AG04449 (cell line): ENCODE measurements at places on chromosomes 16 and 17.

- no peak for DNase-seq
Observed at GRCh38 chr17:58756246-58757161, 850 bp downstream of the PPM1E start.

- DNase-seq: no peak
Observed at GRCh38 chr17:50557630-50558029, 2.9 kb upstream of the CACNA1G start.

DNA sequence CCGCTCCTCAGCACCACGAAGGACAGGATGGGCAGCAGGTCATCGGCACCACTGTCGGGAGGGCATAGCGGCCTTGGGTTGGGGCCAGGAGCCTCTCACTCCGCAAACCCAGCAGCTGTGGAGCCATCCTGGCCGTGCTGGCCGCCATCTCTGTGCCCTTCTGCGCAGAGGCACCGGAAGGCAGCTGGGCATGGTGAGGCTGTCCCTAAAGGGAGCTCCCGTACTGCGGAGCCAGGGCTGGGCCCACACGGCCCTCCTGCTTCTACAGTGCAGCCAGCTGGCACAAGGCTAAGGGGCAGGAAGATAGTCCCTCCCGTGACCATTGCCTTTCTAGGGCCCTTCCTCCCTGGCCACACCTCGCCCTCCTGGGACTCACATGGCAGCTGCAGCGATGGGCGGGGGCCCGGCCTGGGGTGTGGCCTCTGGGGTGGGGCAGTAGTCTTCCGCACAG lies 7.0 kb upstream of the SPATA2L start:
- no peak for DNase-seq

DNA sequence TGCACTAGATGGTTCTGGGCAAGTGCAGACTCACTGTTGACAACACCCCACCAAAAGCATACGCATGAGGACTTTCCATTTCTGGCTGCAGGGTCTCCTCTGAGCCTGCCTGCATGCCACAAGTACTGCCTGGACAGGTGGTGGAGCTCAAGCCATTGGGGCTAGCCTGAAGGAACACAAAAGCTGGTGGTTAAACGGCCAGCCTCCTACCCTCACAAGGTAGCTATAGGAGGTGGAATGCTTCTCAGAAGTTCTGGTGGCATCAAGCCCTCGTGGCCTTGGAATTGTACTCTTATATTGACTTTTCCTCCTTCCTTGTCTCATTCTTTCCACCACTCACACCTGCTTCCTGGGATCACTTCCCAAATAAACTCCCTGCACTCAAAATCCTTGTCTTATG lies 56.6 kb upstream of the BCAR1 start:
- DNase-seq: no peak

DNA sequence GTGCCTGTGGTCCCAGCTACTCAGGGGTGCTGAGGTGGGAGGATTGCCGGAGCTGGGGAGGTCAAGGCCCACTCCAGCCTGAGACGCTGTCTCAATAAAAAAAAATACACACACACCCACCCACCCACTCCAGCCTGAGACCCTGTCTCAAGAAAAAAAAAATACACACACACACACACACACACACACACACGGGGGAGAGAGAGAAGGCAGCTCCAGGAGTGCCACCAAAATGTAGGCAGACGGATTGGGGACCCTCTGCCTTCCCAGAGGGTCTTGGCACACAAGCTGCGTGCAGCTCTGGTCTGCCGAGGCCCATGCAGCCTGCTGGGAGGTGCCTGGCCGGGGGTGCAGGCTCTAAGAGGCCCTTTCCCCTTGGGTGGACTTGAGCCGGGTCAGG lies 5.9 kb upstream of the NUDT16L1 start:
- DNase-seq: no peak
